Head of caudate nucleus (tissue), 42 donors: ENCODE measurements at places on chromosomes 4 and X.

GRCh38 chr4:182562350-182562749, 319.1 kb downstream of the TENM3 start:
- DNase-seq, result no peak

GRCh38 chr4:1375051-1375721, 28.2 kb downstream of the UVSSA start:
- DNase-seq, result no peak

DNA sequence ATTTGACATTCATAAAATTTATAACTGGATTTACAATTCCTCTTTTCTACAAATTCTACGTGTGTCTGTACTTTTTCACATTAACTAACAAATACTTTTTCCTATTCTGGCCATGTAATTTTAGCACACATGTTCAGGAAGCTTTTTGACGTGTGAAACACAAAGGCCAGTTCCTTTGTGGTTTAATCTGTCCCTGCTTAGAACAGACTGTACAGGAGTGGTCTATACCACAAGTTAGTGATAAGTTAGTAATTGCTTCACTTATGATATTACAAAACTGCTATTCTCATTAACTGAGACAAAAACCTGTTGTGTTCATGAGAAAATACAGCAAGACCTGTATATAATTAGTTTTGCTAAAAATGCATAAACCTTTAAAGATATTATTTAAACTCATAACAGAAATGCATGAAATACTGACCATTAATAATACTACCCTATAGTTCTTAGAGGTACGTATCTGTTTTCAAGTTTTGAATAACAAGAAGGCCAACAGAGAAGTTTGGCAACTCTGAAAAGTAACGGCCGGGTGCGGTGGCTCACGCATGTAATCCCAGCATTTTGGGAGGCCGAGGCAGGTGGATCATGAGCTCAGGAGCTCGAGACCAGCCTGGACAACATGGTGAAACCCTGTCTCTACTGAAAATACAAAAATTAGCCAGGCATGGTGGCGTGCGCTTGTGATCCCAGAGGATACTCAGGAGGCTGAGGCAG, 13.7 kb upstream of the AREG start:
- DNase-seq, result no peak

DNA sequence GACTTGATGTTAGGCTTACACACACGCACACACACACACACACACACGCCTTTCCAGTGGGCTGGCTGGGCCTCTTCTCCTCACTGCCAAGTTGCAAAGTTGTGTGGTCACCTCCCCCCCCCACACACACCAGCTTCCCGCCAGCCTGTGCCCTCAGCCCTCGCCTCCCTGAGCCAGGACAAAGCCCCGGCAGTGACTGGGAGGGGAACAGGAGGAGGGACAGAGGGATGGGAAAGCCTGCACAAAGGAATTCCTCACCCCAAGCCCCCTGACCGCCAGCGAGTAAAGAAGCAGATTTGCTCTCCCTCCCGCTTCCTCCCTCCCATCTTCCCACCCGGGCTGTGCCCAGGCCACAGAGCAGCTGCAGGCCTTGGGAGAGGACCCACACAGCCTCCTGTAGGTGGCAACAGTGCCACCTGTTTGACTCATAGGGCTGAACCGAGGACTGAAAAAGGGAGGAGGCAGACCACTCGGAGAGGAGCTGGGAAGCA, at the start of gene GDPD2:
GDPD2 (plus strand) TSS at position 464 of the 491 bp plus-strand sequence. CDS start 1,671 bp downstream, outside the sequence.
- DNase-seq, result no peak

DNA sequence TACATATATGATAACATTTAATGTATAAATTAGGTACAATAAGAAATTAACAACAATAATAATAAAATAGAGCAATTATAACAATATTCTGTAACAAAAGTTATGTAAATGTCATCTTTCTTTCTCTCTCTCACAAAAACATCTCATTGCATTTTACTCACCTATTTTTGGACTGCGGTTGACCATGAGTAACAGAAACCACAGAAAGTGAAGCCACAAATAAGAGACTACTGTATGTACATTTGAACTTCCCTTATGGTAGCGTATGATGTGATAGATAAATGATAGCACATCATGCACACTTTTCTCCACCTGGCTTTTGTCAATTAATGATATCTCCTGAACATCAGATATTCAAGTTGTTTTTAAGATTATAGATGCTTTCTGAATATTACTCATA, 80.5 kb downstream of the HNRNPD start:
- no peak for DNase-seq

DNA sequence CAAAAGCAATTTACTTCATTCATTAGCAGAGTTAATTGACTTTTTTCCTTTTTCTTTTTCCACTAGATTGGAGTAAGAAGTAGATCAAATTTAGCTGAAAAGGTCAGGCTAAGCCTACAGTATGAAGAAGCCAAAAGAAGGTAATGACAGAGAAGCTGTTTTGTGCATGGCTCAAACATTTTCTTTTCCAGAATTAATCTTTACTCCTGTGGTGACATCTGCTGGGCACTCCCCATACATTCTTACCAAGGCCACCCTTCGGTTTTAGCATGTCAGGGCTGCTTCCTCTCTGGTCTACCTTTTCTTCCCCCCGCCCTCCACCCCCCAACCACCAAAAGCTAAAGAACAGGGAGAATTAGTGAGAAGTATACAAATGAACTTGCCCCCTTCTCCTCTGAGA, 70.2 kb downstream of the CLDN22 start:
- DNase-seq, result no peak

DNA sequence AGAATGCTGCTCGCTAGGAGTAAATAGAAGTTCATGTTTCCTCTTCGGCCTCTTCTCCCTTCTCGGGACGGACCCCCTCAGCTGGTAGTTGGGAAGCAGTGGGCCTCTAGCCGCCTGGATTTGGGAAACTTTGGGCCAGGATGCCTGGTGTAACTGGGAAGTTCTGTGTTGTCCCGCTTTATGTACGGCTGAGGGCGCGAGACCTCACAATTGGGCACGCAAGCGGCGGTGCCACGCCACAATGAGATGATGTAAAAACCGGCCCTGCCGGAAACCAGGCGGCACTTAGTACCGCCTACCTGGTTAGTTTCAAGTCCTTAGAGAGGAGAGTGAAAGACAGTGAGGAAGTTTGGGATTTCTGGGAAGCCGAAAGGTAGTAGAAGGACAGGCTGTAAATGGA, at the start of gene CT83:
CT83 (minus strand) TSS at position 155 of the 400 bp plus-strand sequence; CDS start at position 35, 120 bp downstream.
- no peak for DNase-seq

DNA sequence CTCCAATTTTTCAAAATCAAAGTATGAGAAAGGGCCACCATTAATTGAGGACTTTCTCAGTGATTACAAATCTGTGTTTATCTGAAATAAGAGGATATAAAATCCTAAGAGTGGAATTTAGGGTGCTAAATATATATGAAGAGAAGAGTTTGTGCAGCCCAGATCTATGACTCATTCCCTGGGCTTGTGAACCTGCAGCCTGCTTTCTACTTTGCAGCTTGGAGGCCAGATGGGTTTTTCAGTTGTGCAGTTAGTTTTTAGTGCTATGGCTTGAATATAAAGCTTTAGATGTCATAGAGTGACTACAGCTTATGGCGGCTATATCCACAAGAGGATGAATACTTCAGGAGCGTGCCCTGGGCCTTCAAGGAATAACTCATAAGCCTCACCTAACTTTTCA, 1391.1 kb downstream of the FSTL5 start:
- no peak for DNase-seq

GRCh38 chr4:155906554-155907247, 3.2 kb downstream of the TDO2 start:
- DNase-seq, result no peak

DNA sequence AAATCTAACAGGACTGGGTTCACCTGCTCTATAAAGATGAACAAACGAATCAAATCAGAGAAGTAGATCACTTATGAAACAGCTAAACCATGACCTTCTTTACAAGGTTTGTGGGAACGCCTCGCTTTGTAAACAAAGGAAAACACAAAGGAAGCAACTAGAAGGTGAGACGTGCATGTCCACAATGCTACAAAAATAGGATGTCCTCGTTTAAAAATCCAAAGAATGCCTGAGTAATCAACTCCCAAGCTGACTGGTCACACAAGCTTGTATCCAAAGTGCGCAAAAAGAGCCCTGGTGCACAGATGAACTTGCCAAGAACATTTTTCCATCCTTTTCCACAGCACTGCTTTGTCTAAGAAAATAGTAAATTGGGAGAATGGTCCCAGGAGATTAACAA, 6.3 kb upstream of the SH3KBP1 start:
- DNase-seq, result no peak

DNA sequence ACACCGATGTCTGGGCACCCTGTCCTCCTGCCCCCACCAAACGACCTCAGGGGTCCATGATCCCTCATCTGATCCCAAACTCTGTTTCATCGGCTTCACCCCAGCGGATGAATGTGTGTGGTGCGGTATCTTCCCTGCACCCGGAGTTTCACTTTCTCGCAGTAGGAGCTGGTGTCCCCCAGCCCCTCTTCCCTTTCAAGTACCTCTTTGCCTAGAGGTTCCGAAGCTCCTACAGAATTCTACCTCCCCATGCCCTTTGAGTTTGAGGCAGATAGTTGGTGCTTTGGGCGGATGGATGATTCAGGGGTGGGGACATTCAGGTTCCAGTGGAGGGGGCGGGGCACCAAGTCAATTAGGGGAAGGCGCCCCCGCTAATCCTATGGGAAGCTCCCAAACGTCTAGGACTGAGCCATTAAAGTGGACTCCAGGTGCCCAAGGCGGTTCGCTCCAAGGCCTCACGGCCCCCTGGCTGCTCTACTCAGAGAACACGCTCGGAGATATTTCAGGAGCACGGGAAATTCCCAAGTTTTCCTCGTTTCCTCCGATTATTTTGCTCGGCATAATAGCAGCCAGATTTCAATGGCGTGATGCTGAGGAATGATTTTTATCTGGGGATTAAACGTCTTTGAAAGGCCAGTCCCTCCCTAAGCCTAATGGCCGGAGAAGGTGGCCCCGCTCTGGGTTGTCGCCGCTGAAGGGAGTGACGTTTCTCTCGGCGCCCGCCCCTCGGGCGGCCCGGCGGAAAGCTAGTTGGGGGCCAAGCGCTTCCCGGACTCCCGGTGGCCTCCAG, 1.3 kb downstream of the MSX1 start:
- DNase-seq, result no peak

DNA sequence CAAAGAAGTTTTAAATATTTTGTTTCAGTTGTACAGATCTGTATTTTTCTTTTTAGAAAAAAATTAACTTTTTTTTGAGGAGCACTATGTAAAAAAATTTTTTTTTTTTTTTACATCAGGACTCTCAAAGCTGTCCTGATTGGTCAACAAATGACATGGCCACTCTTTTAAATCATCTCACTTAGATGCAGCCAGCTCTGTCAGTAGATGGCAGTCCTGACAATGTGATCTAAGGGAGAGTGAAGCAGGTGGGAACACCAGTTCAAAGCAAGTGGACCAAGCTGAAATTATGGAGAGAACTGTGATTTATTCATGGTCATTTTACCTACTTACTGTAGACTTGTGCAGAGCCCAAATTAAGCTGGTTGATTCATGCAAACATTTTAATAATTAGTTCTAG, 174.7 kb upstream of the GPRIN3 start:
- no peak for DNase-seq

DNA sequence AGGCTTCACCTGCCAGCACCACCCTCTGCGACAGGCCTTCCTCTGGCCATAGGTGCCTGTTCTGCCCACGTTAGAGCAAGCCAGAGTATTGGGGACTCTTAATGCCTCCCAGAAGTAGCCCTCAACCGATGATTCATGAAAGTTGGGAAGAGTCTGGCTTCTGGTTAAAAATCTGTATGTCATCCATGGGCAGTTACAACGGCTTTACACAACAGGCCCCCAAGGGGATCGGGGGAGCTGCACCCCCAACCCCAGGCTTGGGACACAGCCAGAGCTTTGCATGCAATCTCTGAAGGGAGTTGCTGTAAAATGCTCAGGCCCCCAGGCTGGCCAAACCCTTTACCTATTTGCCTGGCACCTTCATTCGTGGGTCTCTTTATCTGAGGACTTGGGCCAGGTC, 5.4 kb upstream of the CYTL1 start:
- DNase-seq, result no peak

GRCh38 chr4:20445933-20446723, 194.4 kb downstream of the SLIT2 start:
- DNase-seq, result no peak
